B cell (primary cell): ENCODE measurements at places on chromosomes 7 and 10.

DNA sequence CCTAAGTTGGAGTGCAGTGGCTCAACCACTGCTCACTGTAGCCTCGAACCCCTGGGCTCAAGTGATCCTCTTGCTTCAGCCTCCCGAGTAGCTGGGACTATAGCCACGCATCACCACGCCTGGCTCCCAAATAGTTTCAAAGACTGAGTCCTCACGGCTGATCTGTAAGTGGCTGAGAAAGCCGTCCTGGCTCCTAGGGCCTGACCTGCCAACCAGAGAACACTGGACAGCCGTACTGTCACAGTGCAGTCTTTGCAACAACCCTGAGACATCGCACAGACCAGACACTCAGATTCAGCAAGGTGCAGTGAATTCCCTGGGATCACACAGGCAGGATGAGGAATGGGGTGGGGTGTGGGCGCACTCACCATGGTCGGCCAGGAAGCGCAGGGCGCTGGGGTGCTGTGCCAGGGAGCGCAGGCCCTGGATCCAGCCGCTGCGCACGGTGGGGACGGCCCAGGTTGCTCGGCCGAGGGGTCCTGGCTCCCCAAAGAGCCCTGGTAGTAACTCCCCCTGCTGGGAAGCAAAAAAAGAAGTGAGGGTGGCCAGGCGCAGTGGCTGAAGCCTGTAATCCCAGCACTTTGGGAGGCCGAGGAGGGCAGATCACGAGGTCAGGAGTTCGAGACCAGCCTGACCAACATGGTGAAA lies 10.7 kb downstream of the BRAT1 start:
- no peak for DNase-seq

DNA sequence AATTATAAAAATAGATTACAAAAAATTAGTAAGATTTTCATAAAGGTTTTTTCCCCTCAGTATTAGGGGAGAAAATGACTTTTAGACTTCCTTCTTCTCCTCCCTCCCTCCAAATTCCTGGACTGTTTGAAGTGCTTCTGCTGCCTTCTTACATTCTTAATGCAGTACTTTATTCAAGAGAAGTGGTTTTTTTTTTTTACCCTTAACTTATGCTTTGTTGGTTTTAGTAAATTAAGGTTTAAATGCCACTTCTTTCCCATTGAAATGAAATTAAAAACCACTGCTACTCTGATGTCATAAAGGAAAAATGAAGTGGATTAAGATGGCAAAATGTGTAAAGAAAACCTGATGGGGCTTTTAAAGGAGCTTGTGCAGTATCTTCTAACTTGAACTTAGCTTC lies 140.7 kb downstream of the VTI1A start:
- DNase-seq, result no peak

DNA sequence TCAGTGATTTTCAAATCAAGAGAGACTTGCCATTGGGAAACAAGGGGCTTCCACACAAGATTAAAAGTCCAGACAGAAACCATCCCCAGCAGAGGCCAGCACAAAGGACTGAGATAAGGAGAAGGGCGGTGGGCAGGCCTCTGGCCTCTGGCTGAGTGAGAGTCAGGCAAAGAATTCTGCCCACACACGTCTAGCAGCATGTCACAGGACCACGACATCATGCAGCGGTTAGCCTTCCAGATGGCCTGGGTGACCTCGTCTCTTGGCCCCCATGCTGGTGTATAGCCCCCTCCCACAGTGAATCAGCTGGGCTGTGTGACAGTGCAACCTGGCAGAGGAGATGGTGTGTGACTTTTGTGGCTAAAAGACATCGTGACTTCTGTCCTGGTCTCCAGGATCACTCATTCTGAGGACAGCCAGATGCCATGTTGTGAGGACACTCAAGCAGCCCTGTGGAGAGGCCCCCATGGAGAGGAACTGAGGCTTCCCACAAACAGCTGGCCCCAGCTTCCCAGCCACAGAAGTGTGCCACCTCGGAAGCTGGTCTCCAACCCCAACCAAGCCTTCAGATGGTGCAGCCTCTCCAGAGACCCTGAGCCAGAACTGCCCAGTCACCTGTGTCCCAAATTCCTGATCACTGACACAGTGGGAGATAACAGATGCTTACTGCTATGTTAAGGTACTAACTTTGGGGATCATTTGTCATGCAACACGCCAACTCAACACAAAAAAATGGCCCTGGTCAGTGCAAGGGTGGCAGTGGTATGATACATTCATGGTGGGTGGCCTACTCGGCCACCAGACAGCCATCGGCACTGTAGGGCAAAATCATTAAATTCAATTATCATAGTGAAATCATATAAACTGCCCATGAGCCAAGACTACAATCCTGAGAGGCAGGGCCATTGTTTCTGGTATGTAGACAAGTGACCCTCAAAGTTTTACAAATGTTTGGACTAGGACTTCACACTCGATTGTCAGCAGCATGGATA lies 73.2 kb downstream of the TNS3 start:
- DNase-seq, result no peak

GRCh38 chr7:26440233-26441001 lies 148.8 kb downstream of the SNX10 start:
- DNase-seq, result no peak

DNA sequence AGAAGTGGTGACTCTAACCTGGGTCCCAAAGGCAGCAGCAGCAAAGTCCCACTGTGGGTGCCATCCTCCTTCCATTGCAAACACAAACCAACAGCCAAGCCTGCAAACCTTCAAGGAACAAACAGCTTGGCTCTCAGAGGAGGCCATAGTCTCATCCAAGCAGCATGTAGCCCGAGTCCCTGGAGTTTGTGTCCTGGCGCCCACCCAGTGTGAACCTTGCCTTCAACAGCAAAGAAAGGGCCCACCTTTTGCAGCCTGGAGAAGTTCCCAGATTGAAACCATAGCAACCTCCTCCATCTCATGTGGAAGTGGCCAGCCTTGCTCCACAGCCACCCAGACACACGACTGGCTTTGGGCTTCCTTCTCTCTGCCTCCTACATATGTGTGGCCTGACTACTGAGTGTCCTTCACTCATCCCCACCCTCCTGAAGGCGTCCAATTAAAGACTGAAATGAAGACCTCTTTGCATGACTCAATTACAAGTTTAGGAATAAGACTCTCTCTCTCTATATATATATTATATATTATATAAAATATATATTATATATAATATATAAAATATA lies 106.1 kb downstream of the C10orf90 start:
- DNase-seq, result no peak

- DNase-seq, result no peak
Measured at GRCh38 chr10:112852306-112852705, 97.7 kb upstream of the TCF7L2 start.

DNA sequence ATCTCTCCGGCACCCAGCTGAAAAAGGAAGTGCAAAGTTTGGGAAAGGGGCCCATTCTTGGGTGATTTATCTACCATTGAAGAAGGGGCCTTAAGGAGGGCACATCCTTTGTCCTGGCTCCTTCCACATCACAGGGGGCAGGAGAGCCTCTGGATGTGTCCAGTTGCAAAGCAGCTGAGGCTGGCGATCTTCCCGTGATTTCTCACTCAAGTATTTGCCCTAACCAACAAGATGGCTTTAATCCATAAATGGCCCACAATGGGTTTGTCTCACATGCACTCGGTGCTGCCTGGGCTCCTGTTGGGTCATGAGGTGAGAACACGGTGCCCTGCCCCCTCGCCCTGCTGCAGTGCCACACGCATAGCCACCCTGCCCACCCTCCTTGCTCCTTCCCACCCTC lies 14.2 kb upstream of the FRMPD2 start:
- DNase-seq, result no peak

DNA sequence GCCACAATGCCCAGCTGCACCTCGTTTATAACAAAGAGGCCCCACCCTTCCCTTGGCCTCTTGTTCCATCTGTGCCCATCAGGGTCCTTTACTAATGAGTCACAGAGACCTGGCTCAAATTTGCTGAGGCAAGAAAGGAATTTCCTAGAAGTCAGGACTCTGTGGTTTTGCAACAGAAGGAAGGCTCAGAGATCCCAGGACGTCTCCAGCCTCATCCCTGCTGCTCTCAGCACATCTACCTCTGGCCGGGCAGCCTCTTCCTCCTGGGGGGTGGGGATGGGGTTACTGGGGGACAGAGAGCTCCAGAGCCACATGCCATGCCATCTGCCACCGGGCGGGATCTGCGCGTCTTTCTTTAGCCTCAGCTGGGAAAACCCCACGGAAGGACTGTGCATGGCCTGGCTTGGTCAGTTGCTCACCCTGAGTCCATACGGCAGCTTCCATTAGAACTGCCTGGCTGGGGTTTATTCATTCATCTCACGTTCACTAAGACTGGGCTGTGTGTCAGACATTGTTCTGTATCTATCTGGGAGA lies 41.9 kb upstream of the PSMG3 start:
- DNase-seq, result no peak

DNA sequence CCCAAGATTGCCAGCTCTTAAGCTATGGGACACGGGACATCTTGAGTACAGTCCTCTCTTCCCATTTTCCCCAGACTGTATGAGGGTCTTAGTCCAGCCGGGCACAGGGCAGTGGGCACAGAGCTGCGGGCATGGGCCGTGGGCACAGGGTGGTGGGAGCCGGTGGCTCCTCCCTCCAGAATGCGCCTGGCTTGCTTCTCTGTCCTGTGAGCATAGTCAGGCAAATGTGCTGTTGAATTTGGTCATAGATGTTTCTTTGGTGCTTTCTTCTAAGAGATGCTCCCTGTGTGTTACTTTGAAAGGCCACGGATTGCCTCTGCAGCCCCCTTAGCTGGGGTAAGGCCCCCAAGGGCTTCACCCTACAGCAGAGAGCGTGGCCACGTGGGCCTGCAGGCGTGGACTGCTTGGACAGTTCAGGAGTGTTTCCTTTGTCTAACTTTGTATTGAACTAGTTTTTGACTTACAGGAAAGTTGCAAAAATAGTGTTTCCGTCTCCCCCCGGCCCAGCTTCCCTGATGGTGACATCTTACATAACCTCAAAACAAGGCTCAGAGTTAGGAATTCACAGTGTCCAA lies 24.7 kb downstream of the LRRC27 start:
- no peak for DNase-seq
